ENCODE measurements at places on chromosomes 16 and 17.

- DNase-seq: no peak
These were observed 27.0 kb downstream of the CDIP1 start for GRCh38 chr16:4511441-4512082.

DNA sequence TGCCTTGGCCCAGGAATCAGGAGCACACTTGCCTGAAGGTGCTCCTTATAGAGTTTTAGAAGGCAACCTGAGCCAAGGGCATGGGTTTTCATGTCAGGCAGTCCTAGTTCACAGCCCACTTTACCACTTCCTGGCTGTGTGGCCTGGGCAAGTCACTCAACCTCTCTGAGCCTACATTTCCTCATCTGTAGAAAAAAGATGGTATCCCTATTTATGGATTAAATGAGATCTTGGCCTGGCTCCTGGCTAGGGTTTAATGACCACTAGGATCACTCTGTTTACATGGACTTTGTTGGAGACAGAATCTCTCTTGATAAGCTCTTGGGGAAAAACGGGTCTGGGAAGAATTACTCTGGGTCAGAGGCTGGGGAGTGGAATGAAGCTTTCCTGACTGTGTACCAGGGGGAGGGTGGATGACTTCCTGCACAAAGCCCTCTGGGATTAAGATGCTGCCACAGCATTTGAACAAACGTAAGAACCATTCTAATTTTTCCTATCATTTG is 2.3 kb downstream of the MT2A start:
- DNase-seq: no peak

GRCh38 chr17:74805591-74805991 is 29.4 kb upstream of the NAT9 start:
- no peak for DNase-seq

DNA sequence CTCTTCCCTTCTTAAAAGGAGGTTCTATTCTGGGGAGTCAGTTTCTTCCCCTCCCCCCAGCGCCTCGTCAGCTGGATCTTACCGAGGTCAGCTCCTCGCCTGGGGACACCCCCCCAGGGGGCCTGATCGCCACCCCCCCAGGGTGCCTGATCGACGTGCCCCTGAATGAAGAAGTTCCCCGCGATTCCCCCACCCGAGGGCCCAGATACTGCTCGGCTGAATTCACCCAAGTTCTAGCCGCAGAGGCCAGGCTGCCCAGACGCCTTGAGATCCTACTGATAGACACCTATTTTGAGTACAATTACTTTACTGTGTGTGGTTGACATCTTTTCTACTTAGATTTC is 1.4 kb downstream of the RAB11FIP3 start:
- DNase-seq: peak; percentile 32

DNA sequence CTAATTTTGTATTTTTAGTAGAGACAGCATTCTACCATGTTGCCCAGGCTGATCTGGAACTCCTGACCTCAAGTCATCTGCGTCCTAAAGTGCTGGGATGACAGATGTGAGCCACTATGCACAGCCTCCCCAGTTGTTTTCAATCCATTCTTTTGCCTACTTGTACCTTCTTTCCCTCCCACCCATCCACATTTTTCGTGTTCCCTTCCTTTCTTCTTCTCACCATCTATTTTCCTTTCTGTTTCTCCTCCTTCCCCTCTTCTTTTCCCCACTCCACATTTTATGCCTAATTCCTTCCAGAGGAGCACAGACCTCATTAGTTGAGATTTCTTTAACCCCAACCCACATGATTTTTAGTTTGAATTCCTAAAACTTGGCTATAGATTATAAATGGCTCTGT is 94.3 kb downstream of the ATF7IP2 start:
- no peak for DNase-seq

GRCh38 chr16:13269905-13270528 is 368.6 kb downstream of the SHISA9 start:
- DNase-seq: no peak

DNA sequence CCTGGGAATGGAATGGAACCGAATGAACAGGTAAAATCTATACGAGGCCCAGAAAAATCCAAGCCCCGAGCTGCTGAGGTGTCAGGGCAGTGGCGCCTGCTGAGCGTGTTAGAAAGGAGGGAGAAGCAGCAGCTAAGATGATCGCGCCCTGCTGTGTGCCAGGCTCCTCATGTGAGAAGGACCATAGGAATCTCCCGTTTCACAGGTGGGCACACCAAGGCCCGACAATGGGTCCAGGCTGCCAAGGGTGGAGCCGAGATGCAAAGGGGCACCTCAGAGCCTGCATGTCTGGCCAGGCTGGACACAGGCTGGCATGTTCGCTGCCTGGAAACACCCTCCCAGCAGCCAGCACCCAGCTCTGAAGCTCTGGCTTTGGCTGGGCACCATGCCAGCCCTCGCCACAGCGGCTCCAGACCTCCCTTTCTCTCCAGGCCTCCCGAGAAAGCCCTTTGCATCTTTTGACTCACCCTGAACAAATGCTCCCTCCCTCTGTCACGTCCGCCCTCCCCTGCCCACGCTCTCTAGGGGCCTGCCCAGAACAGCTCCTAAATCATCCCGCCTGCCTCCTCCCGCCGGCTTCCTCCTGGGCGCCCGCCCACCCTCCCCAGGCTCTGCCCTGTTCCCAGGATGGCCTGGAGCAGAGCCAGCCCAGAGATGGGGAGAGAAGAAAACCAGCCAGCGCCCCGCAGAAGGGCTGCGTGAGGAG is 217.8 kb upstream of the GSE1 start:
- DNase-seq: no peak

DNA sequence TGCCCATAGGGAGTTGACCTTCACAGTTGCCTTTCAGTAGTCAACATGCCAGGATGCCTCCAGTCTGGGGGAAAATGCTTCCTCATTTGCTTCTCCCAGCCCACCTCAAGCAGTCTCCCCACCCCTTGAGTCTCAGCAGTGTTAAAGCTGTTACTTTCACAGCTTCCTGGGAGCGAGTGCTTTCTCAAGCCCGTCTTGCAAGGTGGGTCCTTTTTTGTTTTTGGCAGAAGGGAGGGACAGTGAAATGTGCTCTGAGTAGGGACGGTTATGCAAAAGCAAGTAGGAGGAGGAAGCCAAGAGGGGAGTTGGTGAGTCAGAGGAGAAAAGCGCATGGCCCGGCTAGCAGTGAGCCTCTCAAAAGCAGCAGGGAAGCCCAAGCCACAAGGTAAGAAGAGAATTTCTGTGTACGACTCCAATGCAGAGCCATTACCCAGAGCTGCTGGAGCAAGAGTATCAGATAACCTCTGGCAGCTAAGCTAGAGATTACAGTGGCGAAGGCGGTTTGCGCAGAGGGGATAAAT is at the start of gene CHST4:
CHST4 (plus strand) TSS at position 316 of the 521 bp plus-strand sequence. CDS start 10,252 bp downstream, outside the sequence.
- no peak for DNase-seq

GRCh38 chr17:19578545-19578944 is 44.9 kb downstream of the SLC47A1 start:
- DNase-seq: no peak

- no peak for DNase-seq
These were observed 948.7 kb downstream of the KCNJ2 start for GRCh38 chr17:71118039-71118438.

- no peak for DNase-seq
These were observed 68.2 kb downstream of the DYNLRB2 start for GRCh38 chr16:80608946-80609345.

- no peak for DNase-seq
These were observed 4.7 kb downstream of the KRT37 start for GRCh38 chr17:41419716-41420115.
